ENCODE measurements at places on chromosomes 1 and 21. TPM values are rescaled to one million over a fixed set of nuclear protein-coding genes. Genes with fewer than 3 reads are reported as not detected.

DNA sequence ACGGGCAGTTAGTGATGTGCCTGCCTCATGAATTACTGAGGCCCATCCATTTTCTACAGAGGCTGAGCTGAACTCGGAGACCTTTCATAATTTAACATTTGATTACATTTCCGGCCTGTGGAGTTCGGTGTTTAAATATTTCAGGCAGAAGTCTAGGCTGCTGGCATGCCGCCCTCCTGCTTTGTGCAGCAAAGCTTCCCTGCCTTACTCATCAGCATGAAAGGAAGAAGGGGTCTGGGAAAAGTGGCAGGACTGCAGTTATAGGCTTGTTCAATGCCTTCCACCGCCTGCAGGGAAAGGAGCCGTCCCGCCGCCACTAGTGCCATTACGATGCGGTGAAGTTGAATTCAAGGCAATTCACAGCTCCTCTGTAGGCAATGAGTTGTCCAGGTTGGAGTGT is 527.9 kb downstream of the NPHP4 start:
- DNase-seq: no peak

Gene SELL
- 92.7 TPM for total RNA-seq

Gene BNIPL
- 0.85 TPM for total RNA-seq

Gene GPR52
- 3.0 TPM for total RNA-seq

GRCh38 chr1:160539990-160540858 is 17.2 kb upstream of the SLAMF6 start:
- DNase-seq: peak; percentile 90

DNA sequence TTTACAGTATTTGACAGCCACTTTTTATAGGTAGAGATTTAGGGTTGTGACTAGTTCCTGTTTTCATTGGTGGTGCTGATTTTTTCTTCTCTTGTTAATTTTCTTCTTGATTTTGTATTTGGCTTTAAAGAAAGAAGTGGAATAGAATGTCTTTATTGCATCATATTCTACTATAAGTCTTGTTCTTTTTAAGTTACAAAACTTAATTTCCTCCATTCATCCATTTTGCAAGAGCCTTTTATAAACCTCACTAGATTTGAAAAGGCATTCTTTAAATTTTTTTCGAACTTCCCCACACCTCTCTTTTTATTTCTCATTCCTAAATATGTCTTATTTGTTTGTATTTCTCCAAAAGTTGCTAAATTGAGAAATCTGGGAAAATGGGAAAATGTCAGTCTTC is 1368.6 kb upstream of the ADGRL4 start:
- DNase-seq: no peak

DNA sequence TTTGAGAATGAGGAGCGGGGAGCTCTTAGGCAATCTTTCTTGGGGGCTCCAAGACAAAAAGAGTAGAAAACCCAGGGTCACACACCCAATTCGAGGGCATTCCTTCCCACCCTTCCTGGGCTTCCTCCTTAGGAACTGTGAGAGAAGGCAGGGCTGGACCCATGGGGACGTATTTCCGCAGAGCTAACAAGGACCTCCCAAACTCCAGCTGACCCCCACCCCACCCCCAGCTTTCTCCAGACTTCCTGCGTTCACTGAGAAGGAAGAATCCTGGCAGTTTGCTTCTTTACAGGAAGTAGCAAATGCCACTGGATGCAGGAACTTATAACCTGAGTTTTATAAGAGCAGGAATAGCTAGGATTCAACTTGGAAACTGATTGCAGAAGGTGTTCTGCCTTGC is 2.7 kb upstream of the LHX9 start:
- no peak for DNase-seq

DNA sequence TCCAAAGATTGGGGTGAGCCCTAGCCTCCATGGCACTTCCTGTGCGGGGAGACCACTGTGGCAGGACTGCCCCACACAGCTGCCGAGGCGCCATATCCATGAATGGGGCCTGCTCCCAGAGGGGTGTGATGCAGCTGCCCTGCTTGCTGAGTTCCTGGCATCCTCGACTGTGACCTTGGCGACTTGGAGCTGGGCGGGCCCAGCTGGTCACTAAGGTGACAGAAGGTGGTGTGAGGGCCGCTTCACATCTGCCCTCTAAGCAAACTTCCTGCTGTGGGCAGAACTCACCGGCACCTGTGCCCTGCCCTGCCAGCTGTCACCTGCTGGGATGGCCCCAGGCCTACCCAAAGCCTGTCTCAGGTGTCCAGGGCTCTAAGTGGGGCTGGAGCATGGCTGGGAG is 9.0 kb downstream of the TMEM61 start:
- DNase-seq: no peak

Gene SHE
- not detected for total RNA-seq

GRCh38 chr1:50615036-50615750 is 191.9 kb upstream of the DMRTA2 start:
- no peak for DNase-seq

DNA sequence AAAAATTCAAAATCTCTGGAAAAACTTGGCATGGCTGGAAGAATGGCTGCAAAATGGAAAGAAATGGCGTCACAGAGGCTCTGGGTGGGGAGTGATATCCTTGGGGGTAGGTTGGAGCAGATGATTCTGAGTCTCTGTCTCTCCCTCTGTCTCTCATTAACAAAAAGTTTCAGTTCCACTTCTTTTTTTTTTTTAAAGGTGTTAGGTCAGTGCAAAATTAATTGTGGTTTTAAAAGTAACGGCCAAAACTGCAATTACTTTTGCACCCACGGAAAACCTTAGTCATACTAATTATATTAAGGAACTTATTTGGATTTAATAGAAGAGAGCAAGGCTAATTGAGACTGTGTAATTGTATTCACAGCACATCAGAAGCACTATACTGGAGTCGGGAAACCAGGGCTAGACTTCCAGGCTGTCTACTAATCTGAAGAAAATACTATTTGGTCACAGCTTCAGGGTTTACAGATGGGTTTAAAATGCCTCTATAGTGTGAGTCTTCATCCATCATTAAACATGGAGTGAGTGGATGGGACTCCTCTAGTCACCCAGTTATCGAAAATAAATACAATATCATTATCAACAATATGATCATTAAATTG is 289.1 kb upstream of the PLD5 start:
- DNase-seq: no peak

- no peak for DNase-seq
Observed at GRCh38 chr1:234175363-234175762, 197.9 kb upstream of the COA6 start.

GRCh38 chr1:114331936-114332335 is 178.3 kb upstream of the SYT6 start:
- no peak for DNase-seq

DNA sequence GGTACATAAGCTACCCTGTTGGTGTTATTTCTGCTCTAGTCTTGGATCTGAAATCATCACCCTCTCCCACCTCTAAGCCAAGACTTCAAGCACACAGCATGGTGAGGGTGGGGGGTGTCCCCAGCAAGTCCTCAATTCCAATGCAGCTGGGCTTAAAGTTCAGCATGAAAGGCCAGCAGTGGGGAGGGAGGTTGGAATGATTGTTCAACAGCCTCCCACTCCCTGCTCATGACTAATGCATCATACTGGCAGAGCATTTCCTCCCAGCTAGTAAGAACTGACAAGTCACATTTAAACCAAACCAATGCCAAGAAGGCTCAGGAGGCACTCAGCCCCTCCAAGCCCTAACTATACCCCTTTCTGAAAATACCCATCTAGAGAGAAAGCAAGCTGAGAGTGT is 50.1 kb downstream of the TIAM1 start:
- DNase-seq: peak; percentile 58

DNA sequence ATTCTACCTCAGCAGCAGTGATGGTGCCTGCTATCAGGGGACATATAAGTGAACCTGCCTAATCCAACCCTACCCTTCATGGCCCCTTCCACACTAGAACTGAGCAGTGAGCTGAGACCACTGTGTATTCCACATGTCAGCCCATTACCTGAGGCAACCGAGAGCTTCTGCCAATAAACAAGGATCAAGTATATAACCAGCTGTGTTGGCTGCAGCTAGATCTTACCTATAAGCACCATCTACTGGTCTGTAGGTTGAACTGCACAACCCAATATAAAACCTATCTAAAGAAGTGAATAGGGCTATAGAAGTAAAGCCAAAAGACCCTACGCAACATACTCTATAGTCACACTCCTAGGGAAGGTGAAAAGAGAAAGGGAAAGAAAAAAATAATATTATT is 376.9 kb downstream of the HHIPL2 start:
- DNase-seq: peak; percentile 57

Gene C1orf116
- not detected for total RNA-seq

DNA sequence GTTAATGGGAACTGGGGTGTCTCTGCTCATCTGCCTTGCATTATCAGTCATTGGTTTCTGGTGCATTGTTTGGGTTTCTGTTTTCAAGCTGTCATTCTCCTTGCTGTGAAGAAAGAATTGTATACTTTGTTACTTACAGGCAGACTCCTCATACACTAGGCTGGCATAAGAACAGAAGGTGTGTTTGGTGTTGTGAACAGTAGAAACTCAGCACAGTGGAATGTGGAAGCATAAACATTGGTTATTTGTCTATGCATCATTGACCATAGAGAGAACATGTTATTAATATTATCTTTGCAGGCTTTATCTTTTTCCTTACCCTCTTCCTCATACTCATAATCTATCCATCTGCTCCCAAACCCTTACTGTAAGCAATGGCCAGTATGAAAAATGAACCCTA is 18.2 kb downstream of the C1orf87 start:
- no peak for DNase-seq

GRCh38 chr1:214541693-214542092 is 9.7 kb downstream of the PTPN14 start:
- DNase-seq: no peak

- no peak for DNase-seq
Observed at GRCh38 chr1:52914463-52914862, 7.1 kb downstream of the ECHDC2 start.

Data from activated CD4-positive, alpha-beta T cell treated with anti-CD3 and anti-CD28 coated beads, Interleukin-2, amount 10 ng/mL, durations not matched to agents 24 days and 14 days (primary cell).